ENCODE measurements at places on chromosomes 2 and 18.

GRCh38 chr2:24105816-24106215 lies 17.3 kb downstream of the PFN4 start:
- DNase-seq: no peak

GRCh38 chr2:201203916-201204654 lies 21.1 kb downstream of the CASP10 start:
- no peak for DNase-seq

DNA sequence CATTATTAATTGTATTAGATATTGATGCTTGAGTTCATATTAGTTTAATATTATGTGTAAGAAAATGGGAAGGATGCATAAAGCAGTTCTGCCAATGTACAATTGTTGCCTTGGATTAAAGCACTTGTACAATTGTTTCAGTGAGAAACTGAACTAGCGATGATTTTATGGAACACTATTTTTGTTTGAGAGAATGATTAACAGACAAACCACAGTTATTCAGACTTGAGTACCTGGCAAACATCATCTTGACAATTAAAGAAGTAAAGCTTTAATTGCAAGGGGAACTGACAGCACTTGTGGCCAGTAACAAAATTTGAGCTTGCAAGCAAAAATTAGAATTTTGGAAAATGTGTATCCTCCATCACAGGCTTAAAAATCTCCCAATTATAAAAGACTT lies 214.3 kb downstream of the RIT2 start:
- DNase-seq: no peak

DNA sequence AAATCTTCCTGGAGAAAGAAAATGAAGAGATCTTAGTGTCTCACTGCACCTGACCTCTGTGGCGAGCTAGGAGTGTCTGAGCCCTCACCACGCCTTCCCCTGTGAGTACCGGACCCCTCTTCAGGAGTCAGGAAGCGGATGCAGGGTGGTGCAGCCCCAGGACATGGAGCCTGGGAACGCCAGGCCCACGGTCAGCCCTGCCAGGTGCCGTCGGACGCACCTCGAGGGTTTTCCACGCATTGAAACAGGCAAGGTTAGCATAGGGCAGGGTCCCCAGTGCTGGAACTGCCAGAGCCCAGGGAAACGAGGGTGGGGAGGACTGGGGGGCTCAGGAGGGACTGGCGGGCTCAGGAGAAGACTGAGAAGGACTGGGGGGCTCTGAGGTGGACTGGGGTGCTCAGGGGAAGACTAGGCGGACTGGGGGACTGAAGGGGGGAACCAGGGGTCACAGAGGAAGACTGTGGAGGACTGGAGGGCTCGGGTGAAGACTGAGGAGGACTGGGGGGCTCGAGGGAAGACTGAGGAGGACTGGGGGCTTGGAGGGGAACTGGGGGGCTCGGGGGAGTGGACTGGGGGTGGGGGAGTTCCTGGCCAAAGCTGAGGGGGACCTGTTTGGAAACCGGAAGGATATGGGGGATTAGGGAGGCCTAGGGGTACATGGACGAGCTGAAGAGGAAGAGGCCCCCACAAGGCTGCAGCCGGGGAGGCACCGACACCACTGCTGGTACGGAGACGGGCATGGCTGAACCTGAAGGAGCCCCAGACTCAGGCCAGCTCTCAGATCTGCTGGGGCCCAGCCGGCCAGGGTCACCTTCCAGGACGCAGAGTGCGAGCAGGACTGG lies 65.2 kb upstream of the SNTG2 start:
- no peak for DNase-seq

DNA sequence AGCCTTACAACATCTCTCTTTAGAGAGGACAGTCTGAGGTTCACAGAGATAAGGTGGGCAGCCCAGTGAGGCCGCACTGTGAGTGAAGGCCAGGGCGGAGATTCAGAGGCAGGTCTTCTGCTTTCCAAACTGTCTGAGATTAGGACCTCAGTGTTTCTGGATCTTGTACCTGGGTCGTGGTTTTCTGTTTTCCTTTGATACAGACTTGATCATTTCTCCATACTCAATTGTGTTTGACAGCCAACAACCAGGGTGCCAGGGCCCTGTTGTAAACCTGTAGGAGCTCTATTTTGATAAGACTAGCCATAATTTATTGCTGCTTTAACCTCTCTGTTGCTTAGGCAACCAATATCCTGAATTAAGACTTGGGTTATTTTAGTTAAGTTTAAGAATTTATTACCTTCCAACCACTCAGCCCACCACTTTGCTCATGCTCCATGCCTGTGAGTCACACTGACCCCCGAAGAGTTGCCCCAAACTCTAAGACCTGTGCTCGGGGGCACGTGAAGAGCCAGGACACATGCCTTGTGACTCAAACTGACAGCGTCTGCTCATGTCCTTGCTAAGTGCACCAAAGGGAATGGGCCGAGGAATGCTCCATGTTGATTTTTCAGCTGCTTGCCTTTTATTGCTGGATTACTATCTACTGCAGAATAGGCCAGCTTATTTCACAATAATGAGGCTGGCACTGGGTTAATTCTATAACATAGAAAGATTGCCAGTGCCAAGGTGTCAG lies 248.6 kb downstream of the BCL2 start:
- DNase-seq: no peak

- DNase-seq: peak; percentile 76
These were observed 127.3 kb downstream of the DNER start for GRCh38 chr2:229586746-229587705.

All from RKO (cell line).